ENCODE measurements at places on chromosomes 6 and 20.

DNA sequence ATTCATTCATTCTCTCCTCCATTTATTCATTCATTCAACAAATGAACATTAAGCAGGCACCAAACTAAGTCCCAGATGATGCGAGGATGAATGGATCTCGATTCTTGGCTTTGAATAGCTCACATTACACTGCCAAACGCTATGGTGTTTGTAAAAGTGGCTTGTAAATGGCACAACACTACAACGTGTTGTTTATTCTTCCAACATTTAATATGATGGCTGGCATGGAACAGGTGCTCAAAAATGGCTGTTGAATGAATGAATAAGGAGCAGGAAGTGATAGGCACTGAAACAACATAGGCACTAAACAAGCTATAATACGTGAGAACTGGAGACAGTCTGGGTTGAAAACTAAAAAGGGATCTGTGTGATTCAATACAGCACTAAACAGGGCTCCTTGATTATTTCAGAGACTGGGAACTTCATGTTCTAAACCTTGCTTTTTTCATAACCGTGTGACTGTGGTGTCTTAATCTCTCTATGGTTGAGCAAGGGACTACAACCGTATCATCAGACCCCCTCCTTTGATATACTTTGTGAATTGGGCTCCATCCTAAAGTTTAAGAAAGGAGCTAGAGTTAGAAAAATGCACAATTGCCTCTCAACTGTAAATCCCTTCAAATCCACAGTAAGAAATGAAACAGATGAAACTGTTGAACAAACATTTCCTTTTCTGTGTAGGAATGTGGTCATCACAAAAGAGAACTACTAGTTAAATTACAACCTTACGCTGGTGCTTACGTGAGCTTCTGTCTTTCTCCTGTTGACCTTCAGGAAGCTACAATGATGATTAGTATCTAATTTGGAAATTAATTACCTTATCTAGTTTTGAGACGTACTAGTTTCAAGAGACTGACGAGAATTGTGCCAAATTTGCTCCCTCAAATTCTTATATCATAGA, 16.9 kb upstream of the SLC16A10 start:
- no peak for DNase-seq

DNA sequence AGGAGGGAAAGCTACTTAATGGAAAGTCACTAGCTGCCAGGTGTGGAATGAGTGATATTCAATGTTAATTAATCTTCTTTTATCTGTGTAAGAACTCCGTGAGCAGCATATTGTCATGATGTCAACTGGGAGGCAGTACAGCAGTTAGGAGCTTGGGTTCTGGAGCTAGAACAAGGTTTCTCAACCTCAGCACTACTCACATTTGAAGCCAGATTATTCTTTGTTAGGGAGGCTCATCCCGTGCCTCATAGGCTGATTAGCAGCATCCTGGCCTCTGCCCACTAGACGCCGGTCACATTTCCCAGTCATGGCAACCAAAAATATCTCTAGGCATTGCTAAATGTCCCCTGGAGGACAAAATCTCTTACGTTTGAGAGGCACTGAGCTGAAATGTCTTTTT, 41.2 kb downstream of the BCAS1 start:
- no peak for DNase-seq

- no peak for DNase-seq
Measured at GRCh38 chr20:14333721-14334120, 3.7 kb downstream of the FLRT3 start.

DNA sequence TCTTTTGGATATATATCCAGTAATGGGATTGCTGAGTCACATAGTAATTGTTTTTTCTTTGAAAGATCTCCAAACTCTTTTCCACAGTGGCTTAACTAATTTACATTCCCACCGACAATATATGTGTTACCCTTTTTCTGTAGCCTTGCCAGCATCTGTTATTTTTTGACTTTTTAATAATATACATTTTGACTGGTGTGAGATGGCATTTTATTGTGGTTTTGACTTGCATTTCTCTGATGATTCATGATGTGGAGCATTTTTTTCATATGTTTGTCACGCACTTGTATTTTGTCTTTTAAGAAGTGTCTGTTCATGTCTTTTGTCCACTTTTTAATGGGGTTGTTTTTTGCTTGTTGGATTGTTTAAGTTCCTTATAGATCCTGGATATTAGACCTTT, 58.9 kb upstream of the OPRM1 start:
- DNase-seq = no peak

DNA sequence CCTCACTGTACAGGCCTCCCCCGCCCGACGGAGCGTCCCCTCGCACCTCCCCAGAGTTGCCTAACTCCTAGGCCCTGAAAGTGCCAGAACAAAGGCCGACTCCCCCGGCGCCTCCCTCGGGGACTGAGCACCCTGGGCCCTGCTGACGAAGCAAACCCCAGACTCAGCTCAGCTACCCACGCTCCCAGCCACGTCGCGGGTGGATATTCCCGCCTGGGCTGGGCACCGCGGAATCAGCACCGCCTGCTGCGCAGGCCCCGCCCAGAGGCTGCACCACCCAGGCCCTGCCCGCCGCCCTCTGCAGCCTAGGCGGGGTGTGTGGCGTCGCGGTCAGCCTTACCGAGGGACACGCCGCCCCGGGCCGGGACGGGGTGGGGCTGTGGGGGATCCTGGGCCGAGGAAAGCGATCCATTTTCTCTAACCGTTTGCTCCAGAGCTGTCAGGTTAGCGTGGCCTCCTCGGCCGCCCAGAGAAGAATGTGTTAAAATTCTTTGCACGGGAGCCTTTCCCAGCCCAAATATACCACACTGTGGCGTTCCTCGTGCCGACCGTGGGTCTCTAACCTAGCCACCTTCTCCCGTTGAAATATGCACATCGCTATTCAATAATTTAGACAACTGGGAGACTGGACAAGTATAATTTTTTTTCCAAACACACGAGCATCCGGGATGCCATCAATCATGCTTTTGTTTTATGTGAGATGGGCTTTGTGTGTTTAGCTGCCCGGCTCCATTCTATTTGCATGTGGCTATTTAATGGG, 31.4 kb downstream of the TFAP2A start:
- DNase-seq = peak; percentile 84

DNA sequence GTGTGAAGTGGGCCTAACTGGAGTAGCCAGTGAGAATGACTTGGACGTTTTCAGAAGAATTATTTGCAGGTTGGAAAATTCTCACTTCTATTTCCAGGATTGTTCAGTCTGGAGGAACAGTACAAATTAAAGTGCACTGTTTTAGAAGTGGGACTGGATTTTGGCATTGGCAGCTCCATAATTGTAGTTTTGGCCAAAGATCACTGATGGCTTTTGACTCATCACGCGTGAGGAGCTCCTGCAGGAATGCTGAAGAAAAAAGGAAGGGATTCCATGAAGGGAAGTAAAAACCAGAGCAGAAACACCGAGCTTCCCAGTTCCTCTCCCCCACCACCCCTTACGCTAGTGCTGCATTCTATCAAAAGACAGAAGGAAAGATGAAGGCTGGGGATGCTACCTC, 103.5 kb downstream of the JARID2 start:
- DNase-seq = no peak

DNA sequence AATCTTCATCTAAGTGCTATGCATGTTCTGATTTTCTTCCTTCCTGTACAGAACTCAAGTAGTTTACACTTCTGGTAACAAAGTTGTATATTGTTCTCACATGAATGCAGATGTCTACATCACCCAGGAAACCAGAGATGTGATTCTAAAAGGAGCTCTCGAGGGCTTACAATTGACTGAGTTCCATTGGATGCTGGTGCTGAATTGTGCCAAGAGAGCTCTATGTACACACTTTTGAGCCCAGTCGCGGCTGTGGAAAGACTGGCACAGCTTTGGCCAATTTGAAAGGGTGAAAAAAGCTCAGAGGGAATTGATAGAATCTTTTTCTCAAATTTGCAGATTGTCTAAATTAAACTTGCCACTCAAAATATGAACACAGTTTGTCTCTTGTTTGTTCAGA, 340.7 kb downstream of the LMBRD1 start:
- no peak for DNase-seq

DNA sequence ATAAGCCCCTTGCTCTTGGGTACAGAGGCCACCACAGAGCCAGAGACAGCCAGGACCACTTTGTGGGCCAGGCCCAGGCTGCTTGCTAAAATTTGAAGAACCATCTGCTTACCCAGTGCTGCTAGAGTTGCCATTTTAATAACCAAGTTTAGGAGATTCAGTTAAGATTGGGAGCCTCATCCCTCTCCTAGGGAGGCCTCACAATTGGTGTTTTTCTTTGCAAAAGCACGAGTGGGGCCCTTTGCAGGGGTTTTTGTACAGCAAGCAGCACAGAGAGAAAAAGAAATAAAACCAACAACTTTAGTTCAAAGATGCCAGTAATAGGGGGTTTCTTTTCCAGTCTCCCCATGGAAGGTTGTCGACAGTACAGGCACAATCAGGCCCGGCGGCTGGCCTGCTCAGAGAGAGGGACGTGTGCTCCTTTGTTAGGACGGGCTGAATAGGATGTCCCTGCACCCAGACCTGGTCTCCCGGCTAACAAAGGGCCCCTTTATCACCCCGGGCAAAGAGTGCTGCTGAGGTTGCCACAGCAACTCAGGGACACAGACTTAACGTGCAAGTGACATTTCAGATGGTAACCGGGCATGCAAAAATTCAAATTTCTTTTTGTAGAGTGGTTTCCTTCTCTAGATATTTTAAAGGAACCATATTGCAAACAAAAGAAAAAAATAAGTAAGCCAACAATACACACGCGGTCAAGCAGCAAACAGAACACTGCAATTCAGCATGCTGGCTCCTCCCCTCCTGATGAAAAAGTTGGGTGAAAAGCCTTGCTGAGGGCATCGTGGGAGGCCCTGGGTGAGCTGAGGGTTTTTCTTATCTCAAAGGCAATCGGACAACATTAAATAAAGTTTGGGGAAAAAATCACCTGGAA, 10.5 kb upstream of the TOX2 start:
- peak; percentile 83 for DNase-seq

All from islet precursor cell (in vitro differentiated cells).